Frontal cortex (tissue), 4 donors: ENCODE measurements at places on chromosomes 4 and X.

GRCh38 chr4:127469542-127469941 lies 163.2 kb upstream of the INTU start:
- no peak for DNase-seq

DNA sequence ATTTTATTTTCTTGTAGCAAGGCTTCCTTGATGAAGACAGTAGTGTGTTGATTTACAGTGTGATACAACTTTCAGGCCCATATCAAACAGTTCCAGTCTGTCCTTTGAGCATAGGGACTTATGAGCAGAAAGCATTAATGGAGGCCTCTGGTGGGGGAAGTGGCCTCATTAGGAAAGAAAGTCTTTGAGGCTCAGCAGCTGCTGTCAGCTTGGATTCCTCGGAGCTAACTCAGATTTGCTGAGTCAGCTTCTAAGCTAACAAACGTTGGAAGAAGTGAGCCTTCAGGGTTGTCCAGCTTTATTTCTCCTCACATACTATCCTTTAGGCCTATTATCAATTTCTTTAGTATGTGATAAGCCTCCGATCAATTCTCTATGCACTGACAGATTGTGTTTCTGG lies 15.8 kb upstream of the SFRP2 start:
- no peak for DNase-seq

DNA sequence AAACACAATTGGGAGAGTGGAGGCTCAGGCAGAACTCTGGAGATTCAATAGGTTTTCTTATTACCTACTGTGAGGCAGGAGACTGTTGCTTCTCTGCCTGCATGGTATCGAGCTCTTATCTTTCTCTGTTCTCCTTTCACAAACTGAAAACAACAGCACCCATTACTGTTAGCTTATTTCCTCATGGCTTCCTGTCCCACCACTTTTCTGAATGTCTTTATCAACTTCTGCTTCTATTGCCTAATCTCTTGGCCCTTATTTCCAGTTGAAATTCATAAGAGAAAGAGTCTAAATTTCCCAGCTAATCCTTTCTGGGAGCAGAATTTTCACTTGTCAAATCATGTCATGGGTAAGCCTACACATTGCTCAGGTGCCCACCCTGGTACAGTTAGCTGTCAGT lies 46.8 kb upstream of the NDST3 start:
- no peak for DNase-seq

DNA sequence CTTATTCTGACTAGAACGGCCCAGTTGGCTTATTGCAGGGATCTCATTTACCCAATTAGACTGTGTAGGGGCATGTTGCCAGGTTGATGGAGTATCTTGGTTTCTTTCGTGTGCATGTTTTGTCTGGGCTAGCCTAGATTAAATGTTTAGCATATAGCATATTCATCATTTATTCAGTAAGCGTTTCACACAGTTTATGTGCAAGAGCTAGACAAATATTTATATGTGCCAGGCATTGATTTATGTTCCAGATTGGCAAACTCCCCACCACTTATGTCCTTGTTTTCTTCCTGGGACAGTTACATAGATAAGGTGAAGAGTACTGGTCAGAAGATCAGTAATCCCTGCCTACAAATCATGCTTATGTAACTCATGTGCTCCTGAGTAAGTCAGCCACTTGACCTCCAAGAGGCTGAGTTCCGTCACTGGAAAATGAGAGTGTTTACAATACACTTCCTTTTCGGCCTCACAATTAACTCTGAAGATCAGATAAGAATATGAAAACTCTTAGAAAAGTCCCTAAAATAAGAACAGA lies 57.2 kb downstream of the RUFY3 start:
- DNase-seq: peak; percentile 16

DNA sequence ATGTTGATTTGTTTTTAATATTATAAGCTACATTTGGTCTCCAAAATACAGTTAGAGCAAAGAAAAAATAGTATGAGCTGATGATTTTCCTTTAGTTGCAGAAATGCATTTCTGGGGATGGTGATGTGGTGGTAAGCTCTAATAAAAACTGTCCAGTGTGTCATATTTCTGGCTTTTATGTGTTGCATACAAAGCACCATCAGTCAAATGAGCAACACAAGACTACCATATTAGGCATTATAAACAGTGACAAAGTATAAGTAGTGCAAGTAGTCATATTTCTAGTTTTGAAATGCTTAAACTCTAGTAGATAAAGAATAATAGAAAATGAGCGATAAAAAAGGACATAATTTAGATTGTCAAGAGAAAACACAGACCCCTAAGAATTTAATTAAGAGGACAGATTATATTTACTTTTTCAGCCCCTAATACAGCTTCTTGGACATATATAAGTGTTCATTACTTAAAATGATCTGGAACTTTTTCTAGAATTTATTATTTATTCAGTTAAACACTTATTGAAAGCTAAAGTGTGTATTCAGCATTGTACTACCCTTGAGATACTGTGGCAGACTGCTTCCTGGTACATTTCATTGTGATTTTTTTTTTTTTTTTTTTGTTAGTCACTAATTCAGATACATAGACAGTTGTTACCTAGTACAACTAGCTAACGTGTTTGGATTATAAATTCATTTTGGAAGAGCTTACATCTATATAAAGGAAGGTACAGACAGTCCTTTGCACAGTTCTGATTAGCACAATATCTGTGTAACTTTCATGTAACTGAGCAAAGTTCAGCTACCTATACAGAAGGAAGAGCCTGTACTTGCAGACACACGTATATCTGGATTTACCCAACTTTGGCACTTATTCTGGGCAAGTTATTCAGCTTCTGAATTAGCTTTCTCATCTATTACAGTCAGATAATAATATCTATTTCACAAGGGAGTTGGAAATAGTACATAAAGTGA lies 22.3 kb downstream of the RAP1GDS1 start:
- DNase-seq: no peak

DNA sequence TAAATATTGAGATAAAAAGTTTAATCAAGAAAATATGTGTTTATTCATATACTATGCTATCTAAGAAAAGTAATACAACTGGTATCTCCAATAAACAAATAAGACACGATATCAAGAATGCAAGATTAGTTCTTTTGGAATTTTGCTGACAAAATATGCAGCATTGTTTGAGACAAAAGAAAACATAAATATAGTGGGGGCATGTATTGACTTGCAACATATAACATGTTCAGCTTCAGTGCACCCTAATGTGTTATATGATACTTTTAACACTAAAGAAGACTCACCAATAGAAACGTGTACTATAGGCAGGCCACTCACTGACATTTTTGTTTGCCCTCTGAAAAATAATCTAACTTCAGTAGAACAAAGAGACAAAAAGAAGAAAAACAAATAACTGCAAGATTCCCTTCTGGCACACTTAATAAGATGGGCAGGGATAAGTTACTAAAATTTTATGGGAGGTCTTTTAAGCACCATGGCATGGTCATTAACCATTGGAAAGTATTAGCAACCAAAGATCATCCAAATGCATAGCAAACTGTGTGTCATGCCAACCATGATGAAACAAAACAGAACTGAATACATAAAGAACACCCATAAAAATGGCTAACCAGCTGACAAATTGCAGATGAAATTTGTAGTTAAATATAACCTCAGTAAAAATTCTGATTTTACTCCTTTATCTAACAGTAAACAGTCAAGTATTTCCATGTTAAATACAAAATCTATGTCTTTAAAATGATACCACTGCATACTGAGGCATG lies 447.9 kb upstream of the FAM241A start:
- no peak for DNase-seq

DNA sequence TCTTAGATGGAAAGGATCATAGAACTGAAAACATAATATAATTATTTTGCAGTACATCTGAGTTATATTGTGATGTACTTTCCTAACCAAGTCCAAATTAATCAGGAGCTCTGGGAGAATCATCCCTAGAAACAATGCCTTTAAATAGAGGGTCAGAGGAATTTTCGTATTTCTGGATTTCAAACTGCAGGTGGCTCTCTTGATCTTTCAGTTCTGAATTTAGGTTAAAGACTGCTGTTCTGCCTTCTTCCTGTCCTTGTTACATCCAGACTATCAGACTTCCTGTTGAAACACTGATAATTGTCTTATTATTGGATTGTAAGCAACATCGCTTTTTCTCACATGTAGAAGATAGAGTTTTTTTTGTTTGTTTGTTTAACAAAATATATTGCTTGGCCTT lies 142.7 kb downstream of the RPA4 start:
- DNase-seq: no peak

DNA sequence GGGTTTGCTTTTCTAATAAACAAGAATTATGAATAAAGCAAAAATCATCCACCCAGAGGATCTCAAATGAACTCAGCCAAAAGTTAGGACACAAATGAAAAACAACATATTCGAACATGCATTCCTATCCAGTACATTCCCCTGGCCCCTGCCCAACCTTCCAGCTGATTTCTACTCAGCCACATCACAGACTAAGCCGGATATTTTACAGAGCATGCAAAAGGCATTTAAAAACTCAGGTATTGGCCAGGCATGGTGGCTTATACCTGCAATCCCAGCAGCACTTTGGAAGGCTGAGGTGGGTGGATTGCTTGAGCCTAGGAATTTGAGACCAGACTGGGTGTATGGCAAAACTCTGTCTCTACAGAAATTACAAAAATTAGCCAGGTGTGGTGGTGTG lies 54.6 kb downstream of the RELL1 start:
- DNase-seq: no peak

DNA sequence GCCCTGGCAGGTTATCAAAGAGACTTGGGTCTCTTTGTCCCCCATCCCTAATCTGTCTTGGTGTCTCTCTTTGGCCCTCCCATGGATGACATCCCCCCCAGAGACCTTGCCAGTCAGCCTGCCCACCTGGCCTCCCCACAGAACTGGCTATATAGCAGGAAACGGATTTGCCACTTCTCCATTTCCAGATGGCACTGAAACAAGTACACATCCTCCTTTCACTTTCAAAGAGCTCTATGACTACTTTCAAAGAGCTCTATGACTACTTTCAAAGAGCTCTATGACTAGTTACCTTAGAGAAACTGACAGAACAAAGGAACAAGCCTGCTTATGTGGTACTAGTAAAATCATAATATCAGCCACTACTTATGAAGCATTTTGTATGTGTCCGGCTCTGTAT lies 175.3 kb downstream of the MAML3 start:
- DNase-seq: no peak

DNA sequence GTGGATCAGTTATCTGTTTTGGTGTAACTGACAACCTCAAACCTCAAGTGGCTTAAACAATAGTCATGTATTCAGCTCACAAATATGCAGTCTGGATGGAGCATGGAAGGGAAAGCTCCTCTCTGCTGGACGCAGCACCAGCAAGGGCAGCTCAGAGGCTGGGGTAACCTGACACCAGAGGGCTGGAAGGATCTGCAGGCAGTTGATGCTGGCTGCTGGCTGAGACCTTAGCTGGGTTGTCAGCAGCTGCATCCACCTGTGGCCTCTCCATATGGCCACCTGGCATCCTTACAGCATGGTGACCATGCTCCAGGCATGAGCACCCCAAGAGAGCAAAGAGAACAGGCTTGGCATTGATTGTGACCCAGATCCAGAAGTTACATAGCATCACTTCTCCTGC lies 46.7 kb downstream of the ENPP6 start:
- DNase-seq: no peak

GRCh38 chrX:57595381-57595811 lies 3.6 kb downstream of the ZXDB start:
- DNase-seq: no peak

DNA sequence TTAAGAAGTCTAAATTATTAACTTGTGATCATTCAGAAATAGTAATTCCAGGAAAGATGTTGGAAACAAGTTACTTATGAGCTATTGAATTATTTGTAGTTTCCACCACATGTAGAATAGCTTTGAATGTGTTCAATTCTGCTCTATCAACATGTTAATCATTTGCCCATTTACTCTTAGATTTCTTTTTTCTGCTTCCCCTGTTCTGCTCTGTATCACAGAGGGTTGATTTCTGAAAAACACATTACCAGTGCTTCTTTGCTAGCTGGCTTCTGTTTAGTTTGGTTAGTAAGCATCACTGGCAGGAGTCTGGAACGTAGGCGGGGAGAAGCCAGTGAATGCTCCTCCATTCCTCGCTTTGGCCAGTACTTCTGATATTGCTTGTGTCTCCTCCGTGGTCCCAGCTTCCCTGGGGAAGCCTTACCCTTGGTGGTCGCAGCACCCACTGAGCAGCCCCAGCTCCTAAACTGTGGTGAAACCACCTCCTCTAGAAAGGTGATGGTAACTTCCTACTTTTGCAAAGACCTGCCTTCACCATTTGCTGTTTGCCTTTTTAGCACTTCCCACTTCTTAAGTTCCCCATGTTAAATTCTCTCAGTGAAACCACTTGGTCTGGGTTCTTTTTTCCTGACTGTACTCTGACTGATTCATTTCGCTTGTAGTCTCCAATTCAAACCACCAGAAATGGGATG lies 40.3 kb upstream of the GALNT7 start:
- DNase-seq: no peak

- no peak for DNase-seq
Measured at GRCh38 chrX:10314530-10315104, 157.8 kb downstream of the CLCN4 start.

DNA sequence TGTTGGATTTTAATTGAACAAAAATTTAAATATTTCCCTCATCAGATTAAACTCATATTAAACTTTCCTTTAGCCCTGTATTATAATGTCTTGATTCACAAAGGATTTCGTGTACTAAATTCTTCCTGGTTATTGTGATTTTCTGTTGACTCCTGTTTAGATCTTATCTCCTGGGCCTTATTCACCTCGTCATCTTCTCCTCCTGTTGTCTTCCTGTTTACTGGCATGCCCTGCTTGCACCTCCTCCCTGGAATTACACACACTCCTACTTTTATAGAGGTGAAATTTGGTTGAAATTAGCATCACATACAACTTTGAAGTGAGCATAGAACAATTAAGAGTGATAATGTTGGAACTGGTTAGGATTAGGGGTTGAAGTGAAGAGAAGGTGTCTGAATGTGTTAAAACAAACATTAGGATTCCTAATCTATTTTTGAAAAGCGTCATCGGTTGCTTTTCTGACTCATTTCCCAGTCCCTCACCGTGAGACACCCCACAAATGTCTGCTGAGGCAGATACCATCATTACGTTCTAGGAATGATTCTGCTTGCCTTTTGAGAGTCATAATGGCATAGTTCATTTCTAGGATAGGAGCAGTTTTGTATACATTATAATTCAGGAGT lies 32.5 kb downstream of the TLL1 start:
- DNase-seq: no peak

DNA sequence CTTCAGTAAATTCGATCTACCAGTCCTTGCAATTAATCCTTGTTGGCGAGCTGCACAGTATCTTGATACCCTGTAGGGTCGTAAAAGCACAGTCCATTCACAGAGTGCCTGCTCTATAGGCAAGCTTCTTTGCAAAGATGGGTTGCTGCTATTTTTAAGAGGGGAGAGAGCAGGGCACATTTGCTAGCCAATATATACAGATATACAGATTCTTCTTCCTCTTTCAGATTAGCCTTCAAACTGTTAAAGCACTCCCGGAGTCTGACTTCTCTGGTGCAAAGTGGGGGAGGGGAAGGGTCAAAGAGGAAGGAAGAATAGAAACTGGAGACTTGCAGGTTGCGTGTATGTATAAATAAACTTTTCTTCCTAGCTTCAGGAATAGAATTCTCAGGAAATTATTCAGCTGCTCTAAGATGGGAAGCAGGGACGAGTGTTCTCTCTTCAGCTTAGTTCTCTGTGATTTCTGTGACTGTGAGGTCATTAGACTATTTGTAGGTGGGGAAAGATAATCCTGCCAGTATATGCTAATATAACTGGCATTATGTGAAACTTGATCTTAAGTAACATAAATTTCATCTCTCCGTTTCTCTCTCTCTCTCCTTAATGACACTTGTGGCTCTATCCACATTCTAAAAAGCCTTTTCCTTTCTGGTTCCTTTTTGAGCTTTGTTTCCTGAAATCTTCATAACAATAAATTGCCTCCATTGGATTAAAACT lies at the start of gene CYSLTR1:
Gene CYSLTR1, minus strand, starts transcription at position 242 of the 717 bp plus-strand sequence. CDS start 53,865 bp downstream, outside the sequence.
- DNase-seq: no peak

GRCh38 chrX:1389181-1389992 lies 2.5 kb downstream of the SLC25A6 start:
- no peak for DNase-seq
